SK-MEL-5 (cell line): ENCODE measurements at places on chromosomes 5 and 9.
A peak's percentile ranks its signal among the peaks of the same experiment; 100 is the strongest.

DNA sequence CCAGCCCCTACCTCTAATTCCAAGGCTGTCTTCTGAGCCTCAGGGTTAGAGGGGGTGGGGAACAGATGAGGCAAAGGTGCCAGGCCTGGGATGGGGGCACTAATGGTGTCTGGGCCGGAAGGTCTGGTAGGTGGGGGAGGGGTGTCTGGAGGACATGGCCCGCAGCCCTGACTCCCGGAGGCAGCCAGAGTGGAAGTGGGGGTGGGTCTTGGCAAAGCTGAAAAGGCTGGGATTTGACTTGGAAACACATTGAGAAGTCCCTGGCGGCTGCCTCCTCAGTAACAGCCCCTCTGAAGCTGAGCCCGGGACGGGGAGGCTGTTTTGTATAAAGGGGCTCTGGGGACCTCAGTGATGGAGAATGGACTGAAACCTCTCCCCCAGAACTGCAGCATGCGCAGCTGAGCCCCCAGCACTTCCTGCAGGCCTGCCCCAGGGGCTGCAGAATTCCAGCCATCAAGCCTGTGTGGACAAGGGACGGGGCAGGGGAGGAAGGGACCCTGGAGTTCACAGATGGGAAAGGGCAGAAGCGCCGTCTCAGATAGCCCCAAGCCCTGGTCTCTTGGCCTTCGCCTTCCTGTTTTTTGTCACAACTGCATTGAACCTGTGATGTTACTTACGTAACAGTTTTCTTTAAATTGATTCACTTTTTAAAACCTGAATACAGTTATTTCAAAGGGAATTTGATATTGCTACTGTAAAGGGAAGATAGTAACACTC, 49.3 kb upstream of the SYNPO start:
- no peak for DNase-seq

DNA sequence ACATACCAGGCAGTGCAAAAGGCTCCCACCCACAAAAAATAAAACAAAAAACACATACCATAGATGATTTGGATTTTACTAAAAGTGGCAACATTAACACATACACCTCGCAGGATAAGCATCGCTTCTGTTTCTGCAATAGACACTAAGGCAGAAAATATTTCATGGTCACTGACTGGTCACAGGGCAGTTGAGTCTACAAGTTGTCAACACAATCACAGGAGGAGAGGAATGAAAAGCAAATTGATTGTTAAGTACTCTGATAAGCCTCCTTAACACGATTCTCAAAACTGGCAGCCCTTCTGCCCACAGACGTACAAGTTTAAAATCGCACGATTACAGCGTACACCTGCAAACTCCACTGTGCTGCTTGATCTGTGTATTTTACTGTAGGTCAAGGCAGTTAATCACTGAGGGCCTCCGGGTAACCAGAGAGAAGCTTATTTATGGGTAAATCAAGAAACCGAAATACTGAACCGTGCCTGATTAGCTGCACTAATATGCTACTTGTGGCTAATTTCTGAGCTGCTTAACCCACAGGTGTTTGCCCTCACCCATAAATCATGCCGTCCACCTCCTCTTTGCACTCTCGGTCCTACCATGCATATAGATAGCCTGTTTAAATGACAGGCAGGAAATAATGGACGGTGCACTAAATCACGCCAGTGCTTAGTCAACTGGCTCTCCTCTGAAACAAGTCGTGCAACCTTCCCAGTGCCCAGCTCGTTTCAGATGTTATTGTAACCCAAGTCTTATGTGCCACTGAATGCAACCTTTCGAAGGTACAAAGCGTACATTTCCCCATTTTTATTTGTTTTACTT, 659.4 kb upstream of the ADAMTS16 start:
- DNase-seq, result no peak

GRCh38 chr5:69467442-69468225, 25.0 kb upstream of the OCLN start:
- no peak for DNase-seq

GRCh38 chr5:94776167-94776566, 157.7 kb downstream of the SLF1 start:
- DNase-seq, result peak; percentile 16

DNA sequence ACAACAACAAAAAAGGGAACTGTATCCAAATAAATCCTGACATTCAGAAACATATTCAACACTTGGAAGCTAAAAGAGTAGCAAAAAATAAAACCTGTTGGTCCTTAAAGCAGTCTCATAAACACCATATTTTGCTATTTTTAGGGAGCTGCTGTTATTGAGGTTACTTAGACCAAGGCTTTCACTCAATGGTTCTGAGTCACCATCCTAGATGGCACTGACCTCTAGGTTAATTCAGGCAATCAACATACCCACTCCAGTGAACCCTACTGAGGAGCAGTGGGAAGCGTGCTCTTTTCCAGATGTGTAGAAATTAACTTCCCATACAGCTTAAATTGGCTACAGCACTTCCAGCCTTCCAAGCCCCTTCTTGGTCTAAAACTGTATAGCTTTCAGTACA, 5.2 kb downstream of the GNAQ start:
- no peak for DNase-seq

- no peak for DNase-seq
These were observed 300.7 kb downstream of the KDM4C start for GRCh38 chr9:7058473-7058872.
